Effector memory CD8-positive, alpha-beta T cell (primary cell): ENCODE measurements at places on chromosomes 2 and 18.

DNA sequence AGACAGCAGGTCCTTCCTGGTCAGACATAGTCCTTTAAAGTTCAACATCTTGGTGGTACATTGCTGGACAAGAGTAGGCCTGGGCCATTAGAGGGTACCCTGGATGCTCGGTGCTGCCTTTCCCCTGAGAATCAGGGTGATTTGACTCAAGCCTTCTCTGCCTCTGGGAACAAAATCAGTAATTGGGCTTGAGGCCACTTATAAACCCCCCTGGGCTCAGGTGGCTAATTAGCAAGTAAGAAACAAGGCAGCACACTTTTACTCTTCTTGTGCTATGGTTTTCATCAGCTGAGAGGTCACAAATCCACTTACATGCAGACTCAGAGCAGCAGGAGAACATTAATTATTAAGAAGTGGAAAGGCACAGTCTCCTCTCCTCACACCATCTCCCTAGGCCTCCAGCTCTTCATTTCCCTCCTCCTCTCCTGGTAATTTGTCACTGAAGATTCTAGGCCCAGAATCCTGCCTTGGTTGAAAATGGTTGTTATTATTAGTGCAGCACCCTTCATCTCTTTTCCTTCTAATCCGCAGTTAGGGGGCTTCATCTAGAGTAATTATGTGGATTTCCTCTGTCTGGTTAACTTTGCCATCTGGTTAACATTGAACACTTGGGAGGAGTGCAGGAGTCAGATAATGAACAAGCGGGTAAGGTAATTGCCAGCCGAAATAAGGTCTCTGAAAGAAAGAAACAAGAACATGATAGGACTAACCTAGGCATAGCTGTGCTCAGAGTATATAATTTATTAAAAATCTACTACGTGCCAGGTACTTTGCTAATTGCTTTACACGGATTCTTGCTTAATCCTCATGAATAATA lies 29.7 kb upstream of the CASP10 start:
- DNase-seq = no peak

DNA sequence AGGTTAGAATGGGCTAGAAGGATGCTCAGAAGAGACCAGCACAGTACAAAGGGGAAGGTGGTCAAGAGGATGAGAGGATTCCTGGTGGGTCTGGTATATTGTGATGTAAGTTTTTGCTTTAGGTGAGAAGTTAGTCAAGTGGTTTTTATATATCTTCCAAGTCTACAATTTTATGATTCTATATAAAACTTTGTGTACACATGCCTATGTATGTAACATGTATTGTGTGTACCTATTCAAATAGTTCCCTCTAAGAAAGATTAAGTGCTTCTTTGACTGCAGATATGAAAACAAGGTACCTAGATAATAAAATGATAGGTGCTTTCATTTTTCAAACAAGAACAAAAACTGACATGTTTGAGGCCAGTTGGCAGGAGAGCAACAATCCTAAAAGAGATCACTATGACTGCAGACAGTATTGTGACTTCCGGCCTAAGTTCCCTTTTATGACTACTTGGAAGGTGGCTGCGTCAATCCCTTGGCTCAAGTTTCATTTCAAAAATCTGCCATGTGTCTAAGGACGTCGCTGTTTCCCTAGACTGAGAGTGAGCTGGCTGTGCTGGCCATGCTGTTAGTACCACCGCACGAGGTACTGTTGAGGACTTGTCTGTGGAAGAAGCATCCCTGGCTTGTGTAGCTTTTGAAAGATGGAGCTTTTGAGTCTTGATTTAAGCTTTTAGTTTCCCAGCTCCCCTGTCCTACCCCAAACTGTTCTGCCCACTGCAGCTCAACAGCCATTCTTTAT lies 123.1 kb downstream of the PRPF40A start:
- DNase-seq = no peak

- DNase-seq = no peak
Observed at GRCh38 chr2:39413063-39413737, 23.9 kb downstream of the MAP4K3 start.

DNA sequence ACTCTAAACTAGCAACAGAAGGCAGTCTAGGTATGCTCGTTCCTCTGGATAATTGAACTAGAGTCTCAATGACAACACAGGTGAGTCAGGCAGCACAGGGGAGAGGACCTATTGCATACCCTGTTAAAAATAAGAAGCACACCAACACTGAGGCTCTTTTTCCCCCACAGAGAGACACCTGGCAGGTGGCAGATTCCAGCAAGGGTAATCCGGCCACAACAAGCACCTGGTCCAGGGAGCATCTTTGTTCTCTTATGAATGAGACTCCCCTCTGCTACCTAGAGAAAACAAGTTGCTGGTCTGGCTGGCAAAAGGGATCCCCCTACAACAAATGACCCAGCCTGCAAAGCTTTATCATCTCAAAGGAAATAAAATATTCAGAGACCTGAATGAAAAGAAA lies 508.9 kb upstream of the POU3F3 start:
- no peak for DNase-seq

DNA sequence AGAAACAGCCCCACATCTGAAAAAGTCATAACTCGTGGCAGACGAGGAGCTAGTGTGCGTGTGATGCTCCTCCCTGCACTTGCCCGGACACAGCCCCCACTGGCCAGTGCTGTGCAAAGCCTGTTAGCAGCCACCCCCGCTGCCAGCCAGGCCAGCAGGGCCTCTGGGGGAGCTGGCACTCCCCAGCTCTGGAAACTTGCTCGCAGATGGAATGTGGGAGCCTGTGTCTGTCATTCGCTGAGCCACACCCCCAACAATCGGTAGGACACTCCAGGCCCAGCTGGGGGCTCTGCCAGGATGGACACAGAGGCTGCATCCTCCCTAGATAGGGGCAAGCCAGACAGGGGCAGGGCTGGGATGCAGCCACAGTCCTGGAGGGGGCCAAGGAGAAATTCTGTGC lies 62.4 kb upstream of the ATG16L1 start:
- no peak for DNase-seq

DNA sequence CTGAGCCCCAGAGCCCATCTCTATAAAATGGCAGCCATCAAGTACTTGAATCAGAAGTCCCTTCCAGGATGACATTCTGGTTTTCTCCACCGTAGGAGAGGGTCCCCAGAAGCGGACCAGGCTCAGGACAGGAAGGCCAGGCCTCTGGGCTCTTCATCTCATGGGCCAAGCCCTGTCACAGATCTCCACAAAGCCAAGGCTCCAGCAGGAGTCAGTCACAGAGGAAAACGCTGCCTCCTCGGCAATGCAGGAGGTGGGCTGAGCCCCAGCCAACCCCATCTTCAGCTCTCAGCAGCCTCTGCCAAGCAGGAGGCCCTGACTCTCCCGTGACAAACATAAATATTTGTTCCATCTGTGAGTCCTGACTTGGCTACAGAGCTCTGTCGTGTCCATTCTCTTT lies 39.4 kb upstream of the GPAT2 start:
- no peak for DNase-seq

DNA sequence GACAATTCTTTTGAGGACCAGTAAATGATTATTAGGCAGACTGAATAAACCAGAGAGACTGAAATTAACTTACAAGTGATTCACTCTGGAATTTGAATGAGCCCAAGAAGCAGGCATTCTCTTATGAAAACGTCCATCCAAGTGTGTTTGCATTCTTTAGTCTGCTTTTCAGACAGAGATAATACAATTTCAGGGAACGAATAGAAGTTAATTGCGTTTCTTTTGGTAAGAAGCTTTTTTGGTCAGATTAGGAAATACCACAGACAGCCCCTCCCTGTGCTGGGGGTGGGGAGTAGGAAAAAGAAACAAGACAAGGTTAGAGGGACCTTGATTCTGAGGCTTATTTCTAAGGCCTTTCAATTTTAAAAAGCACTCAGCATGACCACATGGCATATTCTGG lies 874.4 kb downstream of the SUCLG1 start:
- DNase-seq = no peak

GRCh38 chr2:11527001-11527400 lies 6.8 kb upstream of the GREB1 start:
- DNase-seq = no peak

DNA sequence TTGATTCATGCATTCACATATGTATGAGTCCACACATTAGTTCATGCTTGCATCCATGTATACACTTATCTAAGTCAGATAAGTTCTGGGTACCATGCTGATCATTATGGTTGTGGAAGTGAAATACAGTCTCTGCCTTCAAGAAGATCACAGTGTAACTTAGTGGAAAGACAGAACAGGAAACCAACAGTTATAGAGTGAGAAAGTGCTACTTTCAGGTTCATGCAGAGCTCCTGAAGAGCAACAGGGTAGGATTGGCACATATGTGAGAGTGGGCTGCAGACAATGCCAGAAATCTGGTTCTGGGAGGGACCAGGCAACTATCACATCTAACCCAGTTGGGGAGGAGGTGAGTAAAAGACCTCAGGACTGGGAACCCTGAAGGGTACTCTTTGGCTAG lies 35.4 kb upstream of the PGAP1 start:
- no peak for DNase-seq

DNA sequence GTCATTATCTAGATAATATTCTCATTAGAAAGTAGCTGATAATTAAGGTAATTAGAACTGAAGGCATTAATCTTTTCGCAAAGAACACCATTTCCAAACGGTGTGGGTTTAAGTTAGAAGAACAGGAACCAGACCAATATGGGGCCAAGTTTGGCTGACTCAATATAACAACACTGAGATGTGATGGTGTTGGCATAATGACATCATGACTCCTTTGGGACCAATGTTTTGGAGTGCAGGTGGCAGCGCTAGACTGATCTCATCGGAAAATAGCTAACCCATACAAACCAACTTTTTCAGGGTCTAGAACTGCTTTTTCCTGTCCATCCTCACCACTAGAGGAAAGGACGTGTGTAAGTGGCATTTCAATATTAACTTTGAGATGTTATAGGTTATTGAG lies 1171.7 kb upstream of the ZEB2 start:
- no peak for DNase-seq

- DNase-seq = no peak
Observed at GRCh38 chr2:158232476-158232875, 130.8 kb downstream of the UPP2 start.

- no peak for DNase-seq
Observed at GRCh38 chr2:181444654-181445053, 12.5 kb upstream of the ITGA4 start.

- no peak for DNase-seq
Observed at GRCh38 chr18:73352546-73352945, 484.8 kb upstream of the NETO1 start.

GRCh38 chr18:11108947-11109346 lies 40.4 kb downstream of the PIEZO2 start:
- DNase-seq = no peak

- no peak for DNase-seq
Observed at GRCh38 chr2:15325296-15325695, 235.8 kb downstream of the NBAS start.

DNA sequence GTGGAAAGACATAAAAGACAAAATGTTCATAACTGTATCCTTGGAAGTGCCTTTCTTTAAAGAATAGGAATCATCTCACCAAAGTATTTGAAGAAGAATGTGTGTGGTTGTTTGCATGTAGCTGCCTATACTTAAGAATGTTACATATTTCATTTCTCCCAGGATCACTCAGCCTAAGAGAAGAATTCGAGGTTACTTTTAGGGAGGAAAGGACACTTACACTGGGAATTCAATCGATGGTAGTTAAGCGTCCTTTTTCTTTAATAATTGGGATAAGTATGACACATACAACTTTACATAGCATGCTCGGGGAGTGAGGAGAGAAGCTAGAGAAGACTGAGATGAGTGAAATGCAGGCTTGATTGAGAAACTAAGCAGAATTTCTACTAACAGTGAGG lies 22.0 kb upstream of the CYP1B1 start:
- DNase-seq = no peak

DNA sequence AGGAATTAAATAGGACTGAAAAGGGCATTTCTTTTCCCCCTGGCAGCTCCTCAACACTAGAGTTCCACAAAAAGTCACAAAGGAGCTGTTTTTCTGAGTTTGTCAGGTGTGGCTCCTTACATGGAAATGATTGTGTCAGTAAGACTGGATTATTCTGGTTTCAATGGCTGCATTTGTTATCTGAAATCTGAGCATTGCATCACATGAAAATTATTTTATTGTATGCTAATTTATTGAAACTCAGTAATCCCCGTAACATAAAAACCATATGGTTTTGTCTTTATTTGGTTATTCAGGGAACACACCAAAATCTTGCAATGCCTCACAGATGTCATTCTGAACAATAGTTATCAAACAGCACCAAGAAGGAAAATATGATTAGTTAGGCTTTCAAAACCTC lies 439.7 kb upstream of the TNP1 start:
- DNase-seq = no peak

DNA sequence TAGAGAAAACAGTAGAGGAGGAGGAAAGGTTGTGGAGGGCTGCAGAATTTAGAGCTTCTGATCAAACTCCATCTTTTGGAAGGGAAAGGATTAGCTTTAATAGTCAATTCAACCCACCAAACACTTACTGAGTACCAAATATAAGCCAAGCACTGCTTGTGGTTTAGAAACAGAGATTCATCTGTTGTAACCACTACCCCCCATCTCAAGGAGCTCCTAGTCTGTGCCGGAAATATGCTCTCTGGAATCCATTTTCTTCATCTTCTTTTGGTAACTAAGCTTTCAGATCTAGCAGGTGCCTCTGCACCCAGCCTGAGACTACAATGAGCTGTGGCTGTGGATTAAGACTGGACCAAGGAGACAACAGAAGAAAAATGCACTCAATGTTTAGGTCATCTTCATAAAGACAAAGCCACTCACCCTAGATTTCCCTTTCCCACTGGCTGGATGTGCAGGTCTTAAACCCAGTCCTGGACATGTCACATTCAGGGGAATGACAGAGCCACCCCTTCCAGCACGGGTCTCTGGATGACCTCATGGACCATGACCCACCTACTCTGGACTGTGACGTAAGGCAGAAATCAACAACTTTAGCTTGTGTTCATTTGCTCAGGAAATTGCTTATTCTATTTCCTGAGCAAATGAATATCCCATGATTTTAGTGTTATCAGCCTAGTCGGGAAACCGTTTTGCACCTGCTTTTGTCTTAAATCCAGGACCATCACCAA lies 52.9 kb downstream of the EPB41L3 start:
- no peak for DNase-seq

GRCh38 chr2:8606649-8607550 lies 75.0 kb upstream of the ID2 start:
- no peak for DNase-seq

DNA sequence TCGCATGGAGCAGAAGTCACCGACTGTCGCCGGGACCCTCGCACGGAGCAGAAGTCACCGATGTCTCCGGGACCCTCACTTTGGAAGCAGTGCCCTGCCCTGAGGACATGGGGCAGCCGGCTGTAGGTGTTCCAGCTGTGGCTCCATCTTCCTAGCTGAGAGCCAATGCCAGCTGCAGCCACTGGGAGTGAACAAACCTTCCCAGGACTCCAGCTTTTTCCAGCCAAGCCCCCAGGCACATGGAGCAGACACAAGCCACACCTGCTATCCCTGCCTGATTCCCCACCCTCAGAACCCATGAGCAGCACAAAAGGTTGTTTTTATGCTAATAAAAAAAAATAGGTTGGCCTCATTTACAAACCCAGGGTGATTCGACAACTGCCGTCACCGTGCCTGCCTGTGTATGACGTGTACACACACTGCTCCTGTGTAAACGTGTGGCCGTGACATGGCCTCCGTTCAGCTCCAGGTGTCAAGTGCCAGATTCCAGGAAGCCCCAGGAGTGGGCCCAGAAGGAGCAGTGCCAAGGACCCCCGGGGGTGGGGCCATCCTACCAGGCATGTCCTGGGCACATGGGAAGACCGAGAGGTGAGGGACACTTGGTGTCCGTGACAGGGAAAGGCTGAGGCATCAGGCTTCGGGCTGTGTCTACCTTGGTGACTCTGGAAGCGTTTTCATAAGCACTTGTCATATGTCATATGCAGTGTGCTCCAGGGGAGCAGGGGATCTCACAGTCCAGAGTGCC lies 91.5 kb downstream of the EIPR1 start:
- no peak for DNase-seq
